ENCODE measurements at places on chromosomes 7 and 10. TPM values are rescaled to one million over a fixed set of nuclear protein-coding genes. Genes with fewer than 3 reads are reported as not detected.

- DNase-seq: no peak
- peaks cover 5% of the 10 kb centered on the region for H3K27me3 ChIP-seq
- H3K27ac ChIP-seq: no peak overlapping the region
- H3K4me3 ChIP-seq: no peak overlapping the region
Measured at GRCh38 chr7:55363386-55364170, 1.6 kb upstream of the LANCL2 start.

- peaks cover 5% of the 10 kb centered on the region for H3K27me3 ChIP-seq
- H3K4me1 ChIP-seq: no peaks in the 10 kb centered on the region
- no peak overlapping the region for H3K27ac ChIP-seq
- no peak for DNase-seq
Measured at GRCh38 chr10:122702275-122702674, 2.6 kb upstream of the C10orf120 start.

DNA sequence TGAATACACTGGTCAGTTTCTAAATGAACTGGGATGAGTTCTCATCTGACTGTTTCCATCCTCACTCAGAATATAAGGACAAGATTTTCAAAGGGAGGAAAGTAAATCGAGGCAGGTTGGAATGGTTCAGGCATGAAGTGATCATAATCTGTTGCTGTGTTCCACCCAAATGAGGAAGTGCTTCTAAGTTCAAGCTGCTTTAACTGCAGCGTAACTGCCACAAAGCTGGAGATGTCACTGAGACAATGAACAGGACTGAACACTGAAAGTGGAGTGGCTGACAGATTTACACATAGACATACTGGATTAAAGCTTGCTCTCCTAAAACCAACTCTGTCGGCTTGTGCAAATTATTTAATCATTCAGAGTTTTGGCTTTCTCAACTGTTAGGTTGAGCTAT lies 66.6 kb downstream of the GPR37 start:
- H3K4me1 ChIP-seq: no peaks in the 10 kb centered on the region
- no peak for DNase-seq
- H3K27ac ChIP-seq: no peak overlapping the region
- no peaks in the 10 kb centered on the region for H3K27me3 ChIP-seq
- H3K4me3 ChIP-seq: no peak overlapping the region
- H3K36me3 ChIP-seq: no peaks in the 10 kb centered on the region

GRCh38 chr7:29277436-29278215 lies 83.1 kb downstream of the CHN2 start:
- no peaks in the 10 kb centered on the region for H3K36me3 ChIP-seq
- H3K27ac ChIP-seq: no peak overlapping the region
- no peak for DNase-seq

DNA sequence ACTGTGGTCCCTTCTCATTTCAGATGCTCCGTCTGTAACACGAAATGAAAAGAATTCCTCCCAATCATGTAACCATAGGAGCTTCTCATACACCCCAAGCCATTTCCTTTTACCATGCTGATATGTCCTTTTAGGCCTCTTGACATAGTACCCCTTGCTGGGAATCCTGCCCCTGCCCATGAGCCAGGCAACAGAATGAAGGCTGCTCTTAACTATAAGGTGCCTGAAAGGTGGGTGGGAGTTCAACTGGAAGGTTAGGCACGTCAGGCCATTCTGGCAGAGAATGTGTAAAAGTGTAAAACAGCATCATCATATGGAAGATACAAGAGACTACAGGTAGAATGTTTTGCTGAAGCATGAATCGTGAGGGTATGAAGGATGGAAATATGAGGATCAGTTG lies 22.5 kb downstream of the IL2RA start:
- peaks cover 75% of the 10 kb centered on the region for H3K36me3 ChIP-seq
- H3K4me3 ChIP-seq: no peak overlapping the region
- peaks cover 88% of the 10 kb centered on the region for H3K4me1 ChIP-seq
- H3K27ac ChIP-seq: no peak overlapping the region

- H3K36me3 ChIP-seq: peaks cover 2% of the 10 kb centered on the region
- DNase-seq: no peak
- H3K4me1 ChIP-seq: peaks cover 28% of the 10 kb centered on the region
- H3K4me3 ChIP-seq: no peak overlapping the region
- H3K27ac ChIP-seq: no peak overlapping the region
Measured at GRCh38 chr10:46301721-46302479, 15.1 kb downstream of the ANTXRL start.

GRCh38 chr10:70742537-70743429 lies 42.4 kb downstream of the TBATA start:
- H3K4me1 ChIP-seq: peaks cover 13% of the 10 kb centered on the region
- H3K27me3 ChIP-seq: no peaks in the 10 kb centered on the region
- no peak overlapping the region for H3K4me3 ChIP-seq
- peak overlapping the region; percentile 55 for H3K27ac ChIP-seq

DNA sequence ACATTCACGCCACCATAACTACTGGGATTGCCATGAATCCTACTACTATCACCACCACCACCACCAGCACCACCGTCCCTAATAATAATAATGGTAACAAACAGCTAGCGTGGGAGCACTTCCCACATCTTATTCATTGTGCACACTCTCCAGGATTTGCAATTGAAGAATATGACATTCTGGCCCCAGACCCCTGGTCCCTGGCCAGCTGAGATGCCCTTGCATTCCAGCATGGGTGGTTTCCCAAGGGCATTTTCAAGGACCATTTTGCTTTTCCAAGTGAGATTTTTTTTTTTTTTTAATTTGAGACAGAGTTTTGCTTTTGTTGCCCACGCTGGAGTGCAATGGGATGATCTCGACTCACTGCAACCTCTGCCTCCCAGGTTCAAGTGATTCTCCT lies 14.7 kb downstream of the CTBP2 start:
- H3K4me1 ChIP-seq: no peaks in the 10 kb centered on the region
- no peak for DNase-seq
- H3K36me3 ChIP-seq: no peaks in the 10 kb centered on the region
- peaks cover 37% of the 10 kb centered on the region for H3K27me3 ChIP-seq
- no peak overlapping the region for H3K4me3 ChIP-seq

DNA sequence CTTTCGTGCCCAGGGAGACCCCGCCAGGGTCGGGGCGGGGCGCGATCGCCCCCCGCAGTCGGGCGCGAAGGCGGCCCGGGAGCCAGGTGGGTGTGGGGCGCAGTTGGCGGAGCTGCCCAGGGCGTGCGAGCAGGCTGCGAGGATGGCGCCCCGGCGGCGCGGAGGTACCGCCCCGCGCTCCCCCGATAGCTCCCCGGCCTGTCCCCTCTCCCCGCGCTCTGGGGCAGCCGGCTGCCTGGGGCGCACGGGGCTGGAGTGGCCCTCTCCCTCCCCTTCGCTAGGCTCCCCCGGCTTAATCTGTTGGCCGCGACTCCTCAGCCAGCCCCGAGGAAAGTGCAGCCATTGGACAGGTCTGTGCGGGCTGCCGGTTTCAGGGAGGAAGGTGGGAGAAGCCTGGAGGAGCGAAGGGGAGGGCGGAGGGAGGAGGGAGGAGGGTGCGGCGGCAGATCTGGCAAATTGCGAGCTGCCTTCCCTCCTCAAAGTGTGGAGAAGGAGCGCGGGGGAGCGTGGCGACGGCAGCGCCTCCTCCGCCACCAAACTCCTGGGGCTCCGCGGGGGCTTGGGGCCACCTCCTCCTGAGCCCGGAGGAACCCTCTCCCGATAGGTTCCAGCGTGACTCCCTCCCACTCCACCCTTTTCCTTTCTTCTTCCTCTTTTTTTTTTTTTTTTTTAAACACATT lies 361 bp upstream of the PLXDC2 start:
- H3K4me1 ChIP-seq: no peaks in the 10 kb centered on the region
- DNase-seq: no peak
- no peak overlapping the region for H3K4me3 ChIP-seq
- no peak overlapping the region for H3K27ac ChIP-seq
- no peaks in the 10 kb centered on the region for H3K36me3 ChIP-seq
- peaks cover 39% of the 10 kb centered on the region for H3K27me3 ChIP-seq

Gene HECW1
- total RNA-seq: not detected

- no peak overlapping the region for H3K4me3 ChIP-seq
- H3K27me3 ChIP-seq: no peaks in the 10 kb centered on the region
- H3K4me1 ChIP-seq: no peaks in the 10 kb centered on the region
- no peak overlapping the region for H3K27ac ChIP-seq
Measured at GRCh38 chr10:127679642-127680255, 57.2 kb upstream of the FOXI2 start.

- peaks cover 17% of the 10 kb centered on the region for H3K4me1 ChIP-seq
- no peak for DNase-seq
- H3K27me3 ChIP-seq: peaks cover 86% of the 10 kb centered on the region
Measured at GRCh38 chr10:117544004-117544701, 1.6 kb downstream of the EMX2 start.

- H3K4me1 ChIP-seq: peaks cover 25% of the 10 kb centered on the region
- no peak overlapping the region for H3K27ac ChIP-seq
- H3K4me3 ChIP-seq: no peak overlapping the region
Measured at GRCh38 chr10:46033602-46034011, 3.2 kb upstream of the NCOA4 start.

GRCh38 chr10:99993701-99994689 lies 15.8 kb downstream of the DNMBP start:
- peak overlapping the region; percentile 3 for H3K4me3 ChIP-seq
- H3K36me3 ChIP-seq: no peaks in the 10 kb centered on the region
- peak overlapping the region; percentile 28 for H3K27ac ChIP-seq

DNA sequence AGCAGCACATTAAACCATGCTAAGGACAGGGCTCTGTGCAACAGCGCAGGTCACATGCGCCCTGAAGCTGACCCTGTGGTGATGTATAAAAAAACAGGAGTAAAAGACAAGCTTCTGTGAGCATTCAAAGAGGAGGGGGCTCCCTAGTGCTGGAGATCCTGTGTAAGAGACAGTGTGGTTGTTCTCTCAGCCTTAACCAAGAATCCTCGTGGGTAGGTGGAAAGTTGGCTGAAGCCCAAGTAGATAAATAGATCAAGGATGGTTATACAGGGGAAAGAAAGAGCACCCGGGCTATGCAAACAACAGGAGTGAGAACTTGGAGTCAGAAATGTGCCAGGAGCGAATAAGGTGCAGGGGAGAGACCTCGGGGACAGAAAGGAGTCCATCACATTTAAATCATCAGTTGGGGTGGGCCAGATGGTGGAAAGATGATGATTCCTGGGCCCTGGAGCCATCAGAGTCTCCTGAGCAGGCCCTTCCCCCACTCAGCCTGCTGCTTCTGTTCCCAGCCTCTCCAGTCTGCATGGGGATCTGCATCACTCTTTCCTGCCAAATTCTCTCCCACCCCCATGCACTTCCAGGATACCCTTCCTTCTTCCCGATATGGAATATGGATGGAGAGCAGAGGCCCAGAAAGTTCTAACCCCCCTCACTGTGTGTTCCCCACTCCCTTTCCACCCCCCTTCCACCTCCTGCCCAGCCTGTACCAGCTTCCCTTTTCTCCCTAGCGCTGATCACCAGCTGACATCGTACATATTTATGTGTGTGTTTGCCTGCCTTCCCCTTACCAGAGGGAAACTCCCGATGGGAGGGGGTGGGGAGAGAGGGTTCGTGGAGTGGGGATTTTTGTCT lies 78.1 kb upstream of the PRR15 start:
- DNase-seq: no peak
- H3K4me3 ChIP-seq: no peak overlapping the region
- no peak overlapping the region for H3K27ac ChIP-seq

DNA sequence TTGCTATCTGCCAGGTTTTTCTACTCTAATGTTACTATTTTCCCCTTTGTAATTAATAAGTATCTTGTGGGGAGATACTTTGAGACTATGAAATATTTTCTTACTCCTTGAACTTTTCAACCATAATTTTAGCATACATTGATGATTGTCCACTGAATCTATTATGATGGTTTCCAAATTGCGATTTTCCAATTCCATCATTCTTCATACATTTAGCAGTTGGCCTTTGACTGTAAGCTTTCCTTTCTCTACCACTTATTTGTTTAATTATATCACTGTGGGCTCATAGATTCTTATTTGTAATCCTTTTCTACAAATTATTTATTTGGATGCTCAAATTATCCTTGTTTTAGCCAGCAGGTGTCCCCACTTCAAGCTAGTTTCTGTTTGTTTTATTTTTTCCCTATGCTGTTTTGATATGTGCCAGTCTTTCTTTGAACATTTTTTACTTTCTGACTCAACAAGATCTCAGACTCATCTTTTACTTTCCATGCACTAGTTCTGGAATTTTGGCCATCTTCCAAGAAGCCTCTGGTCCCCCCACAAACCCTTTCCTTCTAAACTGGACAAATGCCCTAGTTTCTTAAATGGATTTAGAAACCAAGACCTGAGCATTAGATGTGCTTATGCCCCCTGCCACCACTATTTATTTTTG lies 11.4 kb upstream of the MRPS16 start:
- H3K4me1 ChIP-seq: peaks cover 5% of the 10 kb centered on the region
- H3K4me3 ChIP-seq: no peak overlapping the region
- no peak overlapping the region for H3K27ac ChIP-seq
- H3K36me3 ChIP-seq: peaks cover 4% of the 10 kb centered on the region
- peak; percentile 17 for DNase-seq

Gene TFR2
- 9.8 TPM for total RNA-seq

- no peak overlapping the region for H3K27ac ChIP-seq
- no peaks in the 10 kb centered on the region for H3K27me3 ChIP-seq
- no peak overlapping the region for H3K4me3 ChIP-seq
- no peak for DNase-seq
Measured at GRCh38 chr7:36661135-36661840, 63.0 kb downstream of the AOAH start.

DNA sequence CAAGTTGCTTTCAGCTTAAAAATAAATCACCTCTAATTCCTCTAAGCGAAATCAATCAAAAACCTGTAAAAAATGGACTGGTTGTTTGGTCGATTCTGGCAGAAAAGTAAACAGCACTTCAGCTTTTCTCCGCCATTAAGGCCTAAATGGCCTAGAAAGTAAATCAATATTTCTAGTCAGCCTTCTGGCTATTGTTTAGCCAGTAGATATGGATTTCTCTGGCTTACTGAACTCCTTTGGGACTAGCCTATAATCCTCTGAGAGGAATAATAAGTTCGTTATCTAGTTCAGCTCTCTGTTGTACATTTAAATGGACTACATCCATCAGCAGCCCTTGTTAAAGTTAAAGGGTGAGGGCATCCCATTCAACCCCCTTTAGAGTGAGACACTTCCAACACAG lies 400.1 kb upstream of the ETV1 start:
- no peaks in the 10 kb centered on the region for H3K4me1 ChIP-seq
- H3K27me3 ChIP-seq: no peaks in the 10 kb centered on the region
- H3K27ac ChIP-seq: no peak overlapping the region
- no peak for DNase-seq

Gene EPDR1
- 0.87 TPM for total RNA-seq

DNA sequence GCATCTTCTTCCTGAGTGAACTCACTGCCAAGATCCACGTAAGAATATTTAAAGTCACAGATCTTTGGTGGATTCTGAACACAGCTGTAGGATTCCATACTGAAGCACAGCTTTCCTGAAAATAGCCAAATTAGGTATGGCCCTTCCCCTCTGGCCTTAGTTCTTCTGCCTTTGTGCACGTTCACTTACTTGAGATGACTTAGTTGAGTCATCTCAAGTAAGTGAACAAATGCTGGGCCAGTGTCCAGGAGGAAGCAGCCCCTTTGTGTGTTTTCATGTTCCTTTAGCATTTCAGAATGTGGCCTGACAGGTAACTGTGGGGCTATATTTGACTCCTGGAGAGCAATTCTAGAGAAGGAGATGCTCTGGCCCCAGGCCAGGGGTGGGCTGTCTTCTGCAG lies 51.5 kb downstream of the CCNY start:
- H3K27ac ChIP-seq: no peak overlapping the region
- H3K4me3 ChIP-seq: no peak overlapping the region

Gene NYAP1
- 0.32 TPM for total RNA-seq

Measured in activated CD4-positive, alpha-beta T cell treated with anti-CD3 and anti-CD28 coated beads, Interleukin-2, amount 10 ng/mL, durations not matched to agents 7 days and 5 days (primary cell).